ENCODE measurements at places on chromosomes 5 and 9. TPM values are rescaled to one million over a fixed set of nuclear protein-coding genes. Genes with fewer than 3 reads are reported as not detected.
A peak's percentile ranks its signal among the peaks of the same experiment; 100 is the strongest.

DNA sequence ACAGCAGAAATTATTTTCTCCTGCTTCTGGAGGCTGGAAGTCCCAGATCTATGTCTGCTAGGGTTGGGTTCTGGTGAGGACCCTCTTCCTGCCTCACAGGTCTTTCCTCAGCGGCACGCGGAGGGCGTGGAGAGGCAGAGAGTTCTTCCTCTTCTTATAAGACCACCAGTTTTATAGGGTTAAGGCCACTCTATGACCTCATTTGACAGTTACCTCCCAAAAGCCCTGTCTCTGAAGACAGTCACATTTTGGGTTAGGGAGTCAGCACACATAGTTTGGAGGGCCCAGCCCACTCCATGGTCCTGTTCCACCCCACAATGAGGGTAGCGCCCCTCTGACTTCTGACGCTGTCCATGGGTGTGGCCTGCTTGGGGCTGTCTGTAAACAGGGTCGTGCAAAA is 46.7 kb downstream of the TRIP13 start:
- H3K27me3 ChIP-seq = peaks cover 35% of the 10 kb centered on the region
- H3K4me1 ChIP-seq = peaks cover 2% of the 10 kb centered on the region
- peaks cover 2% of the 10 kb centered on the region for H3K36me3 ChIP-seq
- no peak overlapping the region for H3K27ac ChIP-seq
- no peak overlapping the region for H3K4me3 ChIP-seq
- no peak for DNase-seq

DNA sequence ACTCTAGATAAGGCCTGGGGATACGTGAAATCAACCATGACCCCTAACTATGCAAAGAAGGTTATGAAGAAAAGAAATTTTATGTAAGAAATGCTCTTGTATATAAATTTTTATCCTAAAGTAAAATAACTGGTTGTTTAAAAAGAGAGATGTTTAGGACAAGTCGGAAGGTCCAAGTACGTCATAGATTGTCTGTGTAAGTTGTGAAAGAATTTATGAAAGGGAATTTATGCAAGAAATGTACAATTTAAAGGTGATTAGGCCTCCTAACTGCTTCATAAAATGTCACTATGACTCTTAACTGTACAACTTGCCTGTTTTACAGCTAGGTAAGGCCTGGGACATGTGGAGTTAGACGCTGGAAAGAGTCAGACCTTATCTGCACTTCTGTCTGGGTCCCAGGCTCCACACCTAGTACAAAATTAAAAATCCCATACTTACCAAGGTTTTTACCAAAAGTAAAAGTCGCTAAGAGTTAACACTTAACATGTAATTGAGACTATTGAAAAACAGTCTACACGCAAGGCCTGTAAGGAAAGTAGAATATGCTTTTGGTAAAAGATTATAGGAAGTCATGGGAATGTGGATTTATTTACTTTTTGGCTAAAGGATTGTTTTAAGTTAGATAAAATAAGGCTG is 77.4 kb downstream of the KIAA0825 start:
- DNase-seq = no peak
- H3K36me3 ChIP-seq = peaks cover 5% of the 10 kb centered on the region
- no peaks in the 10 kb centered on the region for H3K27me3 ChIP-seq
- H3K27ac ChIP-seq = no peak overlapping the region

DNA sequence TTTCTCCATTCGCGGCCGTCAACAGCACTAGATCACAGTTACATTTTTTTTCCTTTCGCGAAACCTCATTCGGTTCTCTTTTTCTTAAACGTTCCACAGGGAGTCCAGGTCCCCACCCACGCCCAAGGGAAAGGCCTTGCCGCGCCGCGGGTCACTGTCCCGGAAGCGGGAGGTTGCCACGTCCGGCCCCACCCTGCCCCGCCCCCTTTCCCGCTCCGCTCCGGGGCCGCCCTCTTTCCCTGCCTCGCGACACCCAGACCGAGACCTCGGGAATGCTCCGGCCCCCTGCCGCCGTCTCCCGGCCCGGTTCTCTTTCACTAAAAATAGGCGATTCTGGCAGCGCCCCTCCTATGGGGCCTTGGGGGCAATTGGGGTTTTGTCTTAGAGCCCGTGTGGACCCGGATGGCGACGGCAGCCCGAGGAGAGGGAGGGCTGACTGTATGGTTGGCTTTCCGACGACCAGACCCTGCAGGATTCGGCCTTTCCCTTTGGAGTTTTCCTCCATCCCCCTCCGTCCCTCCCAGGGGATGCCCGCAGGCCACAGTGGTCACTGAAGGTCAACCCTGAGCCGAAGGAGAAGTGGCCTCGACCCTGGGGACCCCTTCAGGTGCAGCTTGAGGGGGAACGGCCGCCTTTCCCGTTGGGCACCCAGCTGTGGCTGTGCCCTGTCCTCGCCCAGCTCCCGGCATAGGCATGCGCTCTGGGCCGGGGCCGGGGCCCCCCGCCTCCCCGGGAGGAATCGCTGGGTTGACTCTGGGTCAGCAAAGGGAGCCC is 2.8 kb upstream of the RACK1 start:
- peaks cover 5% of the 10 kb centered on the region for H3K36me3 ChIP-seq
- H3K27ac ChIP-seq = peak overlapping the region; percentile 97
- H3K4me1 ChIP-seq = peaks cover 63% of the 10 kb centered on the region
- H3K4me3 ChIP-seq = peak overlapping the region; percentile 96

DNA sequence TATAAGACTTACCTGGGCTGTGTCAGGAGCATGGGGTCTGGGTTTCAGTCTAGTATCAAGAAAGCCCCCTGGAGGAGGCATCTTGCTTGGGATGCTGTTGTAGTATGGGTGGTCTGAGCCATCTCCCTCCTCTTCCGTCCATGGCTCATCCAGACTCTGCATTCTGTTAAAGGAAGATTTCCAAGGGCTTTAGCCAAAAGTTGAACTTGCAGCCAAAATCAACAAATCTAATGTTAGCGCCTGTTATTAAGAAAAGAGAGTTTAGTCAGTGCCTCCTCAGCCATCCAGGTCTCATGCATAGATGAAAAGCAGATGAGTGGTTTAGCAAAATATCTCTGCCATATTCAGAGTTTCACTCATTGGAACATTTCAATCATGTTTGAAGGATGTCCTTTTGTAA is 55.6 kb downstream of the S1PR3 start:
- no peaks in the 10 kb centered on the region for H3K4me1 ChIP-seq
- no peak overlapping the region for H3K4me3 ChIP-seq
- DNase-seq = no peak
- H3K27me3 ChIP-seq = peaks cover 30% of the 10 kb centered on the region

GRCh38 chr5:145775411-145775810 is 59.7 kb downstream of the PRELID2 start:
- no peaks in the 10 kb centered on the region for H3K4me1 ChIP-seq
- DNase-seq = no peak
- H3K27ac ChIP-seq = no peak overlapping the region
- H3K27me3 ChIP-seq = no peaks in the 10 kb centered on the region
- no peak overlapping the region for H3K4me3 ChIP-seq

- no peak overlapping the region for H3K27ac ChIP-seq
- no peak for DNase-seq
- peaks cover 2% of the 10 kb centered on the region for H3K36me3 ChIP-seq
- peak overlapping the region; percentile 72 for H3K4me3 ChIP-seq
- H3K4me1 ChIP-seq = peaks cover 7% of the 10 kb centered on the region
- no peaks in the 10 kb centered on the region for H3K27me3 ChIP-seq
Measured at GRCh38 chr9:4923580-4924544, 61.2 kb upstream of the JAK2 start.

- H3K27me3 ChIP-seq = peaks cover 5% of the 10 kb centered on the region
- no peak overlapping the region for H3K4me3 ChIP-seq
- DNase-seq = no peak
- H3K36me3 ChIP-seq = peaks cover 5% of the 10 kb centered on the region
- peaks cover 7% of the 10 kb centered on the region for H3K4me1 ChIP-seq
Measured at GRCh38 chr5:170366276-170366675, 22.9 kb downstream of the KCNMB1 start.

DNA sequence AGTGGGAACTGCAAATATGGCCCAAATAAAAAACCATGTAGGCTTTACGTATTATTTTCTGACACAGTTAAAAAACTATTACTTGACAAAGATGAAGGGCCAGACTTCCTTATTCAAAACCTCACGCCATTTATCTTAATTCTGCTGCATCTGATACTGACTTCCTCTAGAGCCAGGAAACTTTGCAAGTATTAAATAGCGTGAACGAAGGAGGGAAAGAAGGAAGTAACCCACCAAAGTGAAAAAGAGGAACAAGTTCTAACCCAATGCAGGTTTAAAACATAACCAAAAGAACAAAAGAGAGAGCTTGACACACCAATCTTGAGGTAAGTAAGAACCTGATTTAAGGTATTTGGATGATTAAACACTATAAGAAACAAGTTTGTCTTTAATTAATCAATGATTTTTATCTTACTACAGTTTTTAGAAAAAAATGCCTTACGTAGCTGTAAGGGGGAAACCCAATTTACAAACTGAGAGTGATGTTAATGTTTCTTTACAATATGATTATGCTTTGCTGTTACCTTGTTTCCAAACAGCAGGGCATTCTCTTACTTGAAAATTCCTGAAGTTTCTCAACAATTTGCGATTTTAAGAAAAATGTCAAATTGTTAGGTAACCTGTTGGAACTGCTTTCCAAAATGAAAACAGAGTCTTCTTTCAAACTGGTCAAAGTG is at the start of gene GAPT:
Gene GAPT, plus strand, starts transcription at position 220 of the 677 bp plus-strand sequence. CDS start 3,102 bp downstream, outside the sequence.
- H3K36me3 ChIP-seq = peaks cover 4% of the 10 kb centered on the region
- DNase-seq = no peak

GRCh38 chr9:97855899-97856298 is 2.9 kb downstream of the FOXE1 start:
- H3K27ac ChIP-seq = no peak overlapping the region
- no peak overlapping the region for H3K4me3 ChIP-seq
- peaks cover 65% of the 10 kb centered on the region for H3K27me3 ChIP-seq
- DNase-seq = no peak
- peaks cover 2% of the 10 kb centered on the region for H3K36me3 ChIP-seq

- H3K36me3 ChIP-seq = peaks cover 2% of the 10 kb centered on the region
- no peaks in the 10 kb centered on the region for H3K4me1 ChIP-seq
- H3K27ac ChIP-seq = no peak overlapping the region
- peaks cover 35% of the 10 kb centered on the region for H3K27me3 ChIP-seq
- no peak overlapping the region for H3K4me3 ChIP-seq
Measured at GRCh38 chr5:77010243-77010642, 20.0 kb upstream of the AGGF1 start.

- no peaks in the 10 kb centered on the region for H3K4me1 ChIP-seq
- H3K4me3 ChIP-seq = no peak overlapping the region
- H3K27me3 ChIP-seq = peaks cover 9% of the 10 kb centered on the region
Measured at GRCh38 chr9:116251366-116251765, 97.8 kb downstream of the PAPPA start.

GRCh38 chr9:99050292-99050911 is 54.5 kb upstream of the TGFBR1 start:
- no peak overlapping the region for H3K27ac ChIP-seq
- H3K36me3 ChIP-seq = no peaks in the 10 kb centered on the region
- no peak for DNase-seq
- no peaks in the 10 kb centered on the region for H3K27me3 ChIP-seq
- H3K4me3 ChIP-seq = no peak overlapping the region

DNA sequence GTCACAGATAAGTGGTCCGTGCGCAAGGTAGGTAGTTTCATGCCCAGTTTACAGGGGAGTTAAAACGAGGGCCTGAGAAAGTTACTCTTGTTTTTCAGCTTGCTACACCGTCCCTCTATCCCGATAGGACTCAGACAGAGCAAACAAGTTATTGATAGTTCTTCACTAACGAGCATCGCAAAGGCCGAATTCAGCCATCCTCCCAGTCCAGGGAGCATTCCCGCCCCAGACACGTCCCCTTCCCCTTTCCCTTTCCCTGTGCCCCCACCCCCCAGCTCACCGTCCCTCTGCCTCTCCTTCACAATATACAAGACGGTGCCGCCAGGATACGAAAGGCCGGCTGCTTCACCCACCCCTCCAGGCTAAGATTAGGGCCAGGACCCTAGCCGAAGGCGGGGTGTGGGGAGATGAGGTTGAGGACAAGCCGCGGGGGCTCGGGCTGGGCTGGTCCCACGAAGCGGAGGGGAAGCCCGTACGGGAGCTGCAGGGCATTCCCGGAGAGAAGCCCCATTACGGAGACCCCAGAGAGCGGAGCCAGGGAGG is 599 bp downstream of the KIAA1191 start:
- H3K27ac ChIP-seq = peak overlapping the region; percentile 91
- H3K27me3 ChIP-seq = no peaks in the 10 kb centered on the region
- H3K4me3 ChIP-seq = peak overlapping the region; percentile 94
- H3K36me3 ChIP-seq = peaks cover 4% of the 10 kb centered on the region
- H3K4me1 ChIP-seq = peaks cover 25% of the 10 kb centered on the region
- no peak for DNase-seq

GRCh38 chr5:6448622-6449464 is at the start of gene UBE2QL1:
UBE2QL1 (plus strand) TSS chr5:6448859; CDS start chr5:6448894, 35 bp downstream.
- H3K4me3 ChIP-seq = peak within 1 kb of the TSS; percentile 90
- DNase-seq = no peak
- H3K27ac ChIP-seq = no peak within 1 kb of the TSS
- peaks cover 5% of the 10 kb centered on the region for H3K4me1 ChIP-seq

The BARX1 gene
- not detected for total RNA-seq

The DNAJC18 gene
- 4.0 TPM for total RNA-seq

The LRRC19 gene
- not detected for total RNA-seq

Data from T-helper 17 cell (primary cell).